ENCODE measurements at places on chromosomes 1 and 21.

DNA sequence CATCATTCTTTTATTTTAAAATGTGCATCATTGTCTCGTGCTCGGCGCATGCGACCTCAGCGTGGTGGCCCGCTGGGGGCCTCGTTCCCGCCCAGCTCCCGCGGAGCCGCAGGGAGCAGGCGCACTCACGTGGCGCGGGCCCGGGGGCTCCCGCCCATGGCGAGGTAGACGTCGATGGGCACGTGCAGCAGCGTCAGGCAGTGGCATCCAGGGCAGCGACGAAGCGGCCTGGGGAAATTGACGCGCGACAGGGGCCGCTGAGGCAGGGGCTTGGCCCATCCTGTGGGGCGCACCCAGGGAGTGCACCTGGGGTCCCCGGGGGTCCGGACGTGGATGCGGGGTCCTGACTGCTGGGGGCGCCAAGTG lies 994 bp downstream of the FAM229A start:
- no peak for DNase-seq

DNA sequence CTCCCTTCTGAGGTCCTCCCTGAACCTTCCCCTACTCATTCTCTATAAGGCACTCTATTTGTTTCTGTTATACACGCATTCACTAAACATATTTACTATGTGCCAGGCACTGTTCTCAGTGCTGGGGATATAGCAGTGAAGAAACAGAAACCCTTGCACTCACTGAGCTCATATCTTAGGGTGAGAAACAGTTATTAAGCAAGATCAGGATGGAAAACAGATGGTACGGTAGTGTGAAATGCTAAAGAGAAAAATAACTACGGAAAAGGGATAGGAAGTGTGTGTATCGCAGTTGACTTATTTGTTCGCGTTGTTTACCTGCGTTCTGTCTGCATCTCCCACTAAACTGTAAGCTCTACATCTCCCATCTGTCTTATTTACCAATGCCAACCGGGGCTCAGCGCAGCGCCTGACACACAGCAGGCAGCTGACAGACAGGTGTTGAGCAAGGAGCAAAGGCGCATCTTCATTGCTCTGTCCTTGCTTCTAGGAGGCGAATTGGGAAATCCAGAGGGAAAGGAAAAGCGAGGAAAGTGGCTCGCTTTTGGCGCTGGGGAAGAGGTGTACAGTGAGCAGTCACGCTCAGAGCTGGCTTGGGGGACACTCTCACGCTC lies 572 bp downstream of the CYB5RL start:
- no peak for DNase-seq

DNA sequence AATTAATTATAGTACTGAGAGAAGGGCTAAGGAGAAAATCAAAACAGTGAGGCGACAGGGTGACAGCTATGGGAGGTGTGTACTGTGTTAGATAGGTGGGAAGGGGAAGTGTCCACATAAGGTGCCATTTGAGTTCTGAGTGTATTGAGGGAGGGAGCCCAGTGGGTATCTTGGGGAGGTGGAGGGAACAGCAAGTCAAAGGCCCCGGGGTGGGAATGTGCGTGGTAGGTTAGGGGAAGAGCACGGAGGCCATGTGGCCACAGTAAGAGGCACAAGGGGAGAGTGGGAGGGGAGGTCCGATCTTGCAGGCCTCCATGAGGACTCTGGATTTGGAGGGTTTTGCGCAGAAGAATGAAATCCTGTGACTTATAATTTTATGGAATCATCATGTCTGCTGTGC lies 3.0 kb upstream of the XKR8 start:
- no peak for DNase-seq

- no peak for DNase-seq
Observed at GRCh38 chr1:42240966-42241755, 76.6 kb upstream of the GUCA2A start.

DNA sequence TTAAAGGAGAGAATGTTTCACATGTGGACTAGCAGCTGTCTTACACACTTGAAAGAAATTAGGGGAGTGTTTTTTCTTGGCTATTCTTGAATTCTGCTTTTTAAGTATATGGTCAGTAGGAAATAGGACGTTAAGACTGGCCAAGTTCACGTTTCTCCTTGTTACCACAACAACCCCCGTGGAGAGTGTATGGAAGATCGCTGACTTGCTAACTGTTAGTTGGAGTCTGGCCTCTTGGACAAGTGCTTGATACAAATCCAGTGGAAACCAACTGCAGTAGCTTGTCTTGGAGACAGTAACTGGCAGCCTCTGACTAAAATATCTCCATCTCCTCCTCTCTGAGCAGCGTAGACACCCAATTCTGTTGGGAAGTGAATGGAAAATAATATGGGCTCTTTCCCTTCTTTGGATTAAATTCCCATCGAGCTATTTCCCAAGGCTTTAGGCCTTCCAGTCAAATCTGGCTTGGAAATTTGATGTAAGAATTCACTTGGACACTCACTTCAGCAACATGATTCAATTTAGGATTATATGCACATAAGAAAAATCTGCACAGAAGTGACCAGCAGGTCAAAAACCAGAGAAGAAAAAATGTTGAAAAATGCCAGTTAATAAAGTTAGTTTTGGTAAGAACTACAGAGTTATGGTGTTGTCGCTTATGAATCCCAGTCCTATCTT lies 3.6 kb upstream of the NFIA start:
- no peak for DNase-seq

GRCh38 chr1:205592443-205593003 lies 39.3 kb downstream of the ELK4 start:
- DNase-seq, result no peak

GRCh38 chr1:897226-897625 lies 26.5 kb upstream of the SAMD11 start:
- no peak for DNase-seq

GRCh38 chr1:9112961-9113880 lies 15.7 kb downstream of the GPR157 start:
- DNase-seq, result no peak

DNA sequence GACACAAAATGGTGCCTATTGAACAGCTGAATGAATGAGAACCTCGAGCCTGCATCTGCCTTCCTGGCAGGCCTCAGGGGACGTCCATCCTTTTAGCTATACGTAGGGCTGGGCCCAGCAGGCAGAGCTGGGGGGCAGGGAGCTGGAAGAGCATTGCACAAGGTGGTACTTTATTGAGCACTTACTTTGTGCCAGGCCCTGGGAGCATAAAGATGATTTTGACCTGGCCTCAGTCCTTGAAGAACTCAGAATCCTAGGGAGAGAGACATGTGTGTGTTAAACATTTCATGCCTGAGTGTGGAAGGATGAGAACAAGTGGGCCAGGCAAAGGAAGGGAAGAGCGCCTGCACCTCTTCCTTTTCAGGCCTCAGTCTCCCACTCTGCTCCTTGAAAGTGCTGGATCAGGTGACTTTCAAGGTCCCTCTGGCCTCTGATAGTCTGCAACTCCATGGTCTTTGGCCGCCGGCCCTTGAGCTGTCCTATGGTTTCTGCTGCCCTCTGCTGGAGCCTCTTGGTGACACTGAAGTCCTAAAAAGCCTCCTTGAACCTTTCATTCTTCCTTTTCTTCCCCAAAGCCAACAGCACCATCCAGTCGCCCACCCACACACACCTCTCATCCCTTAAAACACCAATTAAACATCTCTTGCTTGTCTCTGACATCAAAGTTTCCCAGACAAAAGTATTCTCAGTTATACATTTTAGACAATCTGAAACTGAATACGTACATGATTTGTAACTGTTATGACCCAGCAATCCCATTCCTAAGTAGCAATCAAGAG lies 3.5 kb upstream of the PEAR1 start:
- peak; percentile 32 for DNase-seq

- no peak for DNase-seq
Observed at GRCh38 chr1:60502506-60502905, 428.9 kb upstream of the C1orf87 start.

- DNase-seq, result no peak
Observed at GRCh38 chr1:47970882-47971281, 26.3 kb downstream of the TRABD2B start.

GRCh38 chr1:101613546-101613945 lies 376.7 kb downstream of the S1PR1 start:
- DNase-seq, result no peak

DNA sequence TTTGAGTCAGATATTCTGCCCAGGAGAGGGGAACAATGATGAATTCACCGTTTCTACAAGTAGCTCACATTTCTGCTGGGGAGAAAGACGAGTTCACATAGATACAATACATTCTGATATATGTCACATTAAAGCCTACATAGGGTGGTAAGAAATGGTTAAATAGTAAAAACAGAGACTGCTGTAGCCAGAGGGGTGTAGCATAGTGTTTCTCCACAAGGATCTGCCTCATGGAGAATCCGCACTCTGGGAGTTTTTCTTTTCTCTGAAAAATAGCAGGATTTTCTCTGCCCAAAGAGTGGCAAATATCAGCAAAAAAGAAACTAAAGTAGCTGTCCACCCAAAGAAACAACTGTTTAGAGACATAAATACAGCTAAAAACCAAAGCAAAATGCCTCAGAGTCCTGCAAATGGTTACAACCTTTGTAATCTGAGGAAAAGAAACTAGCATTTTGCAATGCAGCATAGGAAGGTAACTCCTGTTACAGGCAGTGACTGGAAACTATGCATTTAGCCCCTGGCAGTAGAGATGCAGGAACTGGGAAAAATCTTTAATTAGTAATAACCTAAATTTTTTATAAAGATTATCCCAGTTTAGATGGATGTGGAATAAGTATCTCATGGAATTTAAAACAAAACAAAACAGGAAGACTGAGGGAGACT lies 1126.7 kb upstream of the ADGRL2 start:
- DNase-seq, result no peak

DNA sequence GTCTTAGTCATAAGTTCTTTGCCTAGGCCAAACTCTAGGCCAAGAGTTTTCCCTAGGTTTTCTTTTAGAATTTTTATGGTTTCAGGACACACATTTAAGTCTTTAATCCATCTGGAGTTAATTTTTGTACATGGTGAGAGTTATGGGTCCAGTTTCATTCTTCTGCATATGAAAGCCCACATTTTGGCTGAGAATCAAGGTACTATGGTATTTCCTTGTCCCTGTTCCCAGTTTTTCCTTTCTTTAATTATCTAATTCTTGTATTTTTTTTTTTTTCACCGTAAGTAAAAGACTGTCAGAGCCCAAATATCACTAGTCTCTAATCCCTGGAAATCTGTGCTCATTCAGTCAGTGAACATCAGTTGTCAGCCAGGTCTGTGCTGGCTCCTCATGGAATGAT lies 105.4 kb downstream of the MAP3K21 start:
- DNase-seq, result no peak

DNA sequence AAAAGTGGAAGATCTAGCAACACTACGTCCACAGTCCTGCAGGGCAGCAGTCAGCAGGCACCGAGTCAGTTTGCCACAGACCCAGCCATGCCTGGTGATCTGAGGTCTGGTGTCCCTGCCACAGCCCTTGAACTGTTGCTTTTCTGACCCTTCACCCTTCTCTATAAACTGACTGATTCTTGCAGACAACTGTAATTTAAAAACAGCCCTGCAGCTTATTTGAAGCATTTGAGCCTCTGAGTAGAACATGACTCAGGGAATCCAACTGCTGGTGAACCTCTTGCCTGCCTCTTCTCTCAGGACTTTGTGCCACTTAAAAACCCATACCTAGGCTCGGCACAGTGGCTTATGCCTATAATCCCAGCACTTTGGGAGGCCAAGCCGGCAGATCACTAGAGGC lies 107.2 kb downstream of the EDEM3 start:
- DNase-seq, result no peak

DNA sequence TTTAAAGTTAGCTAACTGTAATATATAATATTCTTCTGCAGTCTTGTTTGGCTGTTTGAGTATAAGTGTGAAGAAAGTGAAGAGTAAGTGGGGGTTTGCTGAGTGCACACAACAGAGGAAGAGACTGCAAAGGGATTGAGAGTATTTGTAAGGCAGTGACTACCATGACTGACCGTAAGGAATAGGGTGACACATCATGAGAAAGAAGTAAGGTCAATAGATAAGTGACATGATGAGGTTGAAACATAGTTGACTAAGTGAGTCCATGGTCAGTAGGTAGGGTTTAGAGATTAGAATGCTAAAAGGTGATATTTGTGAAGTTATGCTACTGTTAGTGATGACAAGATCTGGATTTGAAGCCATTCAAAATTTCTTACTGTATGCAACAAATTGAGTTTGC lies 27.7 kb downstream of the WARS2 start:
- no peak for DNase-seq

DNA sequence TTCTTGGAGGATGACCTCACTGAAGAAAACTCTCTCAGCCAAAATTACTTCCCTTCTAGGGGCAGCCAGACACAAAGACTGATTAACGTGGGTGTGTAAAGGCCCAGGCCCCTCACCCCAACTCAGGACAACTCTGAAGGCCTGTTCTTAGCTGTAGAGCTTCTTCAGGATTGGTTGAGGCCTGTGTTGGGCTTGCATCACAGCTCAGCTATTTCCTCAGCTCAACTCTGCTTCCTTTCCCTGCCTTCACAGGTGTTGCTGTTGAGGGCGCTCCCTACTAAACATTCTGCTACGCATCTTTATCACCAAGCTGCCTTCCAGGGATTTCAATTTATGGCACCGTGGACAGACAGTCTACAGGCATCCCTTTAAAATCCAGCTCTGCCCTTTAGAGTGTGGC lies 36.8 kb downstream of the MAB21L3 start:
- DNase-seq, result no peak

DNA sequence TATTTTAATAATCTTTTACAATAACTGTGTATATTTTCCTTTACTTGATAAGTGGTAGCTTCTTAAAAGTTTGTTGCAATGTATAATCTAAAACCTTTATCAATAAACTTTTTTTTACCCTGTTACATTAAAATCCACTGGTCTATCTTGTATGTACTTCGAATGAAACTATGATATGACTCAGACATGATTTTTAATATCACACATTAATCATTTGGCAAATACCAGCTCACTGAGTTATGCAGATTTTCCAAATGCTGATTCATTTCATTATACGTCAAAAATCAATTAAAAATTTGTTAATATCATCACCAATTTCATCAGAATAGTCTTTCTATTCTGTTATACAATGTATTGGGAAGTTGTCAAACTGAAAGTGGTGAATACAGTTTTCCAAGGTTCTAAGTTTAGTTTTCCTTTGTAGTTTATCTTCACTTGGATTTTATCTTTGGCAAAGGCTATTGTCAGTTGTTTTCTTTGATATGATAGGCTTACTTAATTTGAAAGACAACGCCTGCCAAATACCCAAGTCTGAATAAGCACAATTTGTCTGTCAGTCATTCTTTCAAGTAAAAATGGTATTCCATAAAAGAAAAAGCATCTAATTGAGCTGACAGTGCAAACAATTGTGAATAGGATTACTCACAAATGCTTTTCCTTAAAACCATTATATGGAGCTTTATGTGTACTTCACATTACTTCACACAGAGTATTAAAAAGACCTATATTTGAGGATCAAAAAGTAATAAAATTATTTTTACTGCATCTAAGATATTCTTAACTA lies 127.0 kb downstream of the NME7 start:
- DNase-seq, result no peak

All from stimulated activated naive B cell treated with anti-CD40 and anti-IgM and Interleukin-4, amounts not matched to agents 10 μg/mL and 1 μg/mL and 100 μg/mL, for 72 hours (primary cell).